ENCODE measurements at places on chromosomes 1 and 21.
A peak's percentile ranks its signal among the peaks of the same experiment; 100 is the strongest.

- no peak for DNase-seq
These were observed 13.7 kb downstream of the PTPRU start for GRCh38 chr1:29249951-29250581.

DNA sequence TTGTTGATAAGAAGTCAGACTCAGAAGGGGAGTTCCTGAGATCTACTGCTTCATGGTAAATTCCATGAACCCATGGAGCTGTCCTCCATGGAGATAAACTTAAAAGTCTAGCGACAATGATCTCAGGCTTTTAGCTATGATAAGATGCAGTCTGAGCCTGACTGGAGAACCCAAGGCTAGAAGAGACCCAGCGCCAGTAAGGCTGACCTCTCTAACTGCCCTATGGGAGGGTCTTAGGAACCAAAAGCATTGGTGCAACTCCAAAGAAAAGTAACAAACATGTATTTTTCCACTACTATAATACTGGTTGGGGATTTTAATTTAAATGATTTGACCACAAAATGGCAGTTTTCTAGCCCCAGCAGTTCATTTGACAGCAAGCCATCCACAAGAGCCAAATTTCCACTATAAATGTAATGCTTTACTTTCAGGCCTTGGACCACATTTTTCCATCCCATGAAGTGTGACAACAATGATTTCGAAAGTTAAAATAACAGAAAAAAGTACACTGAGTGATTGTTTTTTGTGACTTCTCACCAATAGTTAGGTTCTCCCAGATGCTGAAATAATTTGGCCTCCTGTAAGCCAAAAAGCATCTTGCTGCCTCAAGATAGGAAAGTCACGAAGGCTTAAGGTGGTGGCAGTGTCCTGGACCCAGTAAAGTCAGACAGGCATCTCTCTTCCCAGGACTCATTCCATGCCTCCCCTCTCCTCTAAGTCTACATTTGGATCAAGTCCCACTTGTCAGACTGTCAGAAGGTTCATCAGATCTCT is 43.1 kb upstream of the EXOSC10 start:
- no peak for DNase-seq

- no peak for DNase-seq
These were observed 166.8 kb upstream of the GALNT2 start for GRCh38 chr1:229900220-229900619.

DNA sequence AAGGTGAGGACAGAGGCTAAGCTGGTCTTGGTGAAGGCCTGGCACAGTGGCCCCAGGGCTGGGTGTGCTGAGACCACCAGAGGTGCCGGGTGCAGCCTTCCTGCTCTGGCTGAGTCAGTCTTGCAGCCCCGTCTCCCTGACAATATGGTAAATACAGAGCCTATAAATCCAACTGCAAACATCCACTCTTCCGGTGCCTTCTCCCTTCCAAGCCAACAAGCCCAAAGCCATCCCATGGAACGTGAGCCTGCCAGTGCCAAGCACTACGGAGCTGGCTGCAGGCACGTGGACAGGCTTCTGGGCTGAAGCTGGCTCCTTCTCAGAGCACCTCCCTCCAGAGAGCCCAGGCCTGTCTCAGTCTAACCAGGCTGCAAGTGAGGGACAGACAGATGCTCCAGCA is 70.0 kb downstream of the TRABD2B start:
- DNase-seq: no peak

DNA sequence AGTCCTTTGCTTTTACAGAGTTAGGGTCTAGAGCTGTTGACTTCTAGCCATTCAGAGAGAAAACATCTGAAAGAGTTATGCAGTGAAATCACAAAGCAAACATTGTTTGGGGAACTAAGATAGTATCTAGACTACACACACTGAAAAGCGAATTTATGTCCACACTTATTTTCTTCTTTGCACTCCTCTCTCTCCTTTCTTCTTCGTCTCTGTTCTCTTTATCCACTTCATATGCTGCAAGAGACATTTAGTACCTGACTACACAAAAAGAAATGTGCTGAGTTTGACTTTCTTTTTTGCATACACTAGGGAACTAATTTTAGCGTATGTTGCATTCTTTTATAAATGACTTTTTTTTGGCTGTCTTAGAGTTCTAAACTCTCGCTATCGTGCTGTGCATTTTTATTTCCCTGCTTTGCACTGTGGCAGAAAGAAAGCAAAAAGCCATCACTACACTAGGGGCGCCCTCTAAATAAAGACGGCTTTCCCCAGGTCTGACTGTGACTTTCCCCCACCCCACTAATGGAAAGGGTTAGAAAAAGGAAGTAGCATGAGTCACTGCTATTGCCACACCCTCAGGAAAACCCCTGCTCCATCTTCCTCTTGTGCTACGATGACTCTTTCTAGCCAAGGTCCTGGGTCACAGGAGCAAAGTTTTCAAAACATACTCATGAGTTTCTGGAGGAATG is 65.7 kb downstream of the MAP3K7CL start:
- no peak for DNase-seq

- no peak for DNase-seq
These were observed 39.1 kb downstream of the DYRK1A start for GRCh38 chr21:37405629-37406028.

DNA sequence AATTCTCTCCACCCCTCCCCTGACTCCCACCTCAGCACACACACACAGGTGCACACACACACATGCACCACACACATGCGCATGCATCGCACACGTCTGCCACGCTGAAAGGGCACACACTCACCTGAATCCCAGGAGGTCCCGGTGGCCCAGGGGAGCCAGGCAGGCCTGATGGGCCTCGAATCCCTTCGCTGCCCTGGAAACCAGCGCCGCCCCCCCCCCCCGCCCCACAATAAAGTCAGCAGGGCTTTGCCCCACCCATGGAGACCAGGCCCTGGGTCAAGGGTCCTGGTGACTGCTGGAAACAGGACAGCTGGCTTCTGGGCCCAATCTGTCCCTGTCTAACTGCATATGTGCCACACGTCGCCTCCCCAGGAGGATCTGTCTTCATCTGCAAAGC is 17.8 kb upstream of the PEF1 start:
- DNase-seq: no peak

DNA sequence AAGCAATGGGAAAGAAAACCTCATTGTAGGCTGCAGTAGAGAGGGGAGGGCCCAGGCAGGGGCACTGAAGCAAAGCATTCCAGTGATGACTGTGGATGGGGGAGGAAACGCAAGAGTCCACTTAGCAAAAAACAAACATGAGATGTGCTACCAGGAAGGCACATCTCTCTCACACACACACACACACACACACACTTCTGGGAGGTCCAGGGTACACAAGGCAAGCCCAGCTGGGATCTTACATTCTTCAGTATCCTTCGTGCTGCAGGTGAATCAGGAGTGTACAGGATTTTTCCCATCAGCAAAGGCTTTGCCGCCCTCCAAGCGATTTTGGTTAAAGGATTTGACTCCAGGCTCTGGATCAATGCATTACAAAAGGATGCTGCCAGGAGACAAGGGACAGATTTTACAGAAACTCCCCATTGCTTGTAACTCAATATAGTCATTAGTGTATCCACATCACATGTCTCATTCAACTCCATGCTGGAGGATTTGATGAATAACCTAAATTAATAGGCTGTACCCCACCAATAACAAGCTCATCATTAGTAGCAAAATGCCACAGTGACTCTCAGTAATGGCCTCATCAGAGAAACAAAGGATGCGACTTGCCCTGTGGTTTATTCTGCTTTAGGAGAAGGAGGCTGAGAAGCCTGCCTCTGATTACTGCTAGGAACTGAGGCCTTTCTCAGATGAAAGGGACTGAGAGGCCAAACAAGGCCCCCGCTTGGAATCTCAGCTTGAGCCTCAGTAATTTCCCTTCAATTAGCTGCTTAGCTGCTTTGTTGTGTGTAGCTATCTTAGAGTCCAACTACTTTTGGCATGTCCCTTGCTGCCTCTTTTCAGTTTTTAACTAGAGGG is 41.6 kb downstream of the ABCA4 start:
- no peak for DNase-seq

DNA sequence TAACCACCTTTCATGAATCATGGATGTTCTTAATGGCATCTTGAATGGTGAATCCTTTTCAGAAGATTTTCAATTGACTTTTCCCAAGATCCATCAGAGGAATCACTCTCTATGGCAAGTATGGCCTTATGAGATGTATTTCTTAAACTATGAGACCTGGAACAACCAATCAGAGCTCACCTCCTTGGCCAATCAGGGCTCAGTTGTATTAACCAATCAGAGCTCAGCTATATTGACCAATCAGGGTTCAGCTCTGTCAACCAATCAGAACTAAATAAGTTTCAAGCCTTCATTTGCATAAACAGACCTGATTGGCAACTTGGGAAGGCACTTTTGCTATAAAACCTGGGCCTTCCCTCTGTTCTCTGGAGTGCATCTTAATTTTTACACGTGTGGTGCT is 13.6 kb upstream of the FAM3B start:
- DNase-seq: no peak

GRCh38 chr1:169250795-169251194 is 116.8 kb downstream of the NME7 start:
- DNase-seq: peak; percentile 17

DNA sequence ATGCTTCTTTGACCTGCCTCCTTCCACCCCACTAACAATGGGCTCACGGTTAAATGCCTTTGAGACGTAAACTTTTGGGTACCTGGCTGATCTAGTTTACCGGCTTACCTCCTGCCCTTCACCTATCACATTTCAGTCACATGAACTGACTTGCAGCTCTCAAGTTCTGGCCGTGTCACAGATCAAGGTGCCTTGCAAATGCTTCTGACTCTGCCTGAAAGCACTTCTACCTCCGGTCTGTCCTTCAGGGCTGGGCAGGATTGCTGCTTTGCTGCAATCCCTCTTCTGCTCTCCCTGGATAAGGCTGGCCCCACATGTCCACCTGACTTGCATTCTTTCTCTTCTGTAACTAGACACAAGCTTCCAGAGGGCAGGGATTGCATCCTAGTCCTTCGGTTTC is 69.0 kb downstream of the GRIK1 start:
- no peak for DNase-seq

- DNase-seq: no peak
These were observed 8.8 kb downstream of the UBL4B start for GRCh38 chr1:110120960-110121561.

- DNase-seq: no peak
These were observed 508 bp downstream of the RAVER2 start for GRCh38 chr1:64745181-64745985.

DNA sequence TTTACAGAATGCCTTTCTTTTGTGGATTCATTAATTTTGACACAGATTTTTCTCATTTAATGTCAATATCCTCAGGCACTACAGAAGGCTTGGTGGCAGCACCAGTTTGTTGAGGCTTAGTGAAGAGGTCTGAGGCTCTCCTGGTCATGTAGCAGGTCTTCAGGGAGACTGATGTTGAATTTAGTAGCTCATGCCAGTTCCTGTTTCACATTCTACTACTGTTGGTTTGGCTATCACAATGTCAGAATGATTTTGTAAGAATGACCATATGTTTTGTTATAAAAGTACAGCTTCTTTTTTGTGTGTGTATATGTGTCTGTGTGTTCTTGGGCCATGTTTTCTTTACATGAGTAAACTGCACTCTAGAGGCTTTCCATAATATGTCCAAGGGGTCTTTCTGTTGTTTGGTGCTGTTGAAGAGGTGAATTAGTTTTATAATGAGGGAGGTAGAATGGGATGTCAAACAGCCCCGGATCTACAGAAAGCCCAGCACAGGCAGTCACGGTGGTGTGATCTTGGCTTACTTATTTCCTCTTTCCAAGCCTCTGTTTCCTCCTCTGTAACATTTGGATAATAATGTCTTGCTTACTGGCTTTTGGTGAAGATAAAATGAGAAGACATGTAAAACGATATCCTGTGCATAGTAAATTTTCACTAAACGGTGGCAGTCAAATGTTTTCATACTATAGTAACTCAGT is 32.0 kb downstream of the C1orf21 start:
- DNase-seq: no peak

DNA sequence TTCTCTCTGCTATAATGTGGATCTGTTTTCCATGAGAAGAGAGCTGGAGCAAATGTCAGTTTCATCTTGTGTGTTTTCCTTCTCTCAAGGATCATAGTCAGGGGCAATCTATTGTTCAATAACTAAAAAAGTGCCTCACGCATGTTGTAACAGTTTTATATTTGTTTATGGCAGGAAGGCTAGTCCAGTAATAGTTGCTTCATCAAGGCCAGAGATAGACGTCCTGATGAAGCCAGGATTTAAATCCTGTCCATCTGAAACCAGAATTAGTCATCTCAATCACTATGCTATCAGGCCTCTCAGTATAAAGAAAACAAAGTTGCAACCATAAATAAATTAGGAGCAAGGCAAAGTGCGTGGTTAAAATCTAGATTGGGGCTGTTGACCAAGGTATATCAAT is 30.2 kb upstream of the DUSP10 start:
- DNase-seq: no peak

GRCh38 chr1:23895082-23895481 is 18.1 kb downstream of the CNR2 start:
- no peak for DNase-seq

Measured in NCI-H1417 treated with DMSO at 0.1 percent for 48 hours (cell line).